Right atrium auricular region (tissue), 2 donors: ENCODE measurements at places on chromosomes 5 and 9. TPM values are rescaled to one million over a fixed set of nuclear protein-coding genes. Genes with fewer than 3 reads are reported as not detected.

The TUSC1 gene
- total RNA-seq: 22.7 TPM

The ENTREP1 gene
- 16.2 TPM for total RNA-seq

The SPATA31E1 gene
- not detected for total RNA-seq

The MLLT3 gene
- total RNA-seq: 5.3 TPM

The DDX4 gene
- total RNA-seq: not detected

The MEIKIN gene
- total RNA-seq: not detected

DNA sequence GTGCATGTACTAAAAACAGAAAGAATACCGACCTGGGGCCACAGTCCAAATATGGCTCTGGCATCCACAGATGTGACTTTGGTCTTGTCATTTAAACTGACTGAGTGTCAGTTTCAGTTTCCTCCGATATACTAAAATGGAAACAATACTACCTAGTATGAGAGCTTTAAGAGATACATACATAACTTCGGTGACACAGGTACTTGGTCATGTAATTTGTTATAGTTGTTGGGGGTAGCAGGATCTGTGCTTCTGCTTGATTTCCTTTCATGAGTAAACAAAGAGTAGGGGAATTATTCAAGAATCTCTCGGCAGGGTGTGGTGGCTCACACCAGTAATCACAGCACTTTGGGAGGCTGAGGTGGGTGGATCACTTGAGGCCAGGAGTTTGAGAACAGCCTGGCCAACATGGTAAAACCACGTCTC is 32.1 kb downstream of the MTMR12 start:
- no peak for DNase-seq

- DNase-seq: no peak
These were observed 536.0 kb downstream of the GABRG2 start for GRCh38 chr5:162603443-162604070.

DNA sequence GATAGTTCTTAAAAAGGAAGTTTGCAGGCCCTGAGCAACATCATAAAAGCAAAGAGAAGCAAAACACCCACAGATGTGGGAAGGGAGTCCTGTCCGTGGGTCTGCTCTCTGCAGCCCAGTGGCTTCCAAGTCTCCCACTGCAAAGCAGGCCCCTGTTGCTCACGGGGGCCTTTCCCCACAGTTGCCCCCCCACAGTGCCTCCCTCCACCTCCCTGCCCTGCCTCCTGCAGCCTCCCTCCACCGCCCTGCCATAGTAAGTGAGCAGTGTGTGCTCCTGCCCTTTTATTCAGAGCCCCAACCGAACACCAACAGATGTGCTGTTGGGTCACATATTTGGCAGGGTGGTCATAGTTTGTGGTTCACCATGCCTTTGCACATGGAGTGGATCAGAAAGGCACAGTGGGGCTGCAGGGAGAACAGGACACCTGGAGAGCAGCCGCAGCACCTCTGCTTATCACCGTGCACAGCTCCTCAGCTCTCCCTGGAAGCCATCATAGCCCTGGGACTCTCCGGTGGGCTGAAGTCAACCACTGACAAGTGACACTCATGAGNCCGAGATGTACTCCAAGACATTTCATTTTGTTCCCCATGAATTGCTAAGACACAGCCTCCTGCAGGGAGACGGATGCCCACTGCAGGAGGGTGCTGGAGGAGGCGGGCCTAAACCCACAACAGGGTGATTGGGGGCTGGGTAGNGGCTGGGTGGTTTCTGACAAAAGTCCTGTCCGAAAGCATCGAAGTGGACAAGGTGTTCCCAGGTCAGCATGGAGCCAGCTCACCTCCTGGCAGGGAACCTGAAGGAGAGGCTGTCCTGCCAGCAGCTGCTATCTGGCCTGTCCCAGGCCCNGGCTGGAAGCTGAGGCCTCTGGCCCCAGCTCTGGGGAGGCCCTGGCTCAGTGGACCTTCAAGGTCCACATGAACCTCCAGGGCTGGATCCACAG is 278.9 kb downstream of the GADD45G start:
- peak; percentile 57 for DNase-seq

- DNase-seq: no peak
These were observed 100.9 kb upstream of the IL6ST start for GRCh38 chr5:56095579-56096102.

- DNase-seq: no peak
These were observed 120.9 kb upstream of the STK32A start for GRCh38 chr5:147113967-147114366.

DNA sequence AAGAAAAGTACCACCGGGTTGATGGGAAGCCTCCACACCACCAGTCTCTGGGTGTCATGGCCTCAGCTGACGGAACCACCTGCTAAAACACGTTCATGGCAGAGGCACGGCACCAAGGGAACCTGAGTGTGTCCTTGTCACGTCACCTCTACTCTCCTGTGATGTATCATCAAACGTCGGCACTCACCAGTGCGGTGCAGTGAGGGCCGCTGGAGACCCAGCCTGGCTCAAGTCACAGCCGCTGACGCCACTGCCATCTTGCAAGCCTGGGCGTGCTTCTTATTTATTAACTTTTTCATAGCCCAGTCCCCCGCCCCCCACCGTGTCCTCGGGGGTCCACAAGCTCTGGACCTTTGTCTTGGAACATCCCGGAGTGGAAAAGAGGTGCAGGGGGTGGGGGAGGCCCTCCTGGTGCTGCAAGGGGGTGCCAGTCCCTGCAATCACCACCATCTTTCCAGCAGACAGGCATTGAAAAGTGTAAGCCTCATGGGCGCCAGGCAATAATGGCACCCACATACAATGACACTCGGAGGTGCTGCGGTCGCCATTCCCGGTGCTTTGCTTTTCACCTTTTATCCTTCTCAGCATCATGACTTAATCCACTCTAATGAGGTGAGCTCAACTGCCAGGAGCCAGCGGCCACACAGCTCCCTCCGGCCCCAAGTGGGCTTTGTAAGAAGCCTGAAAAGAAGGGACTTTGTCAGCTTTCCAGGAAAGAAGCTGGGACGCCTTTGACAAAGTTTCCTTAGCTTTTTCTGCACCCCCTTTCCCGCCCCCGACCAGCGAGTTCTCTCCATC is 202.3 kb upstream of the IRX1 start:
- no peak for DNase-seq

- peak; percentile 52 for DNase-seq
These were observed 6.0 kb downstream of the OLFML2A start for GRCh38 chr9:124782661-124783574.

- no peak for DNase-seq
These were observed 141.9 kb downstream of the SLC12A2 start for GRCh38 chr5:128225245-128226030.

GRCh38 chr5:35811108-35811741 is 45.5 kb upstream of the IL7R start:
- DNase-seq: no peak

DNA sequence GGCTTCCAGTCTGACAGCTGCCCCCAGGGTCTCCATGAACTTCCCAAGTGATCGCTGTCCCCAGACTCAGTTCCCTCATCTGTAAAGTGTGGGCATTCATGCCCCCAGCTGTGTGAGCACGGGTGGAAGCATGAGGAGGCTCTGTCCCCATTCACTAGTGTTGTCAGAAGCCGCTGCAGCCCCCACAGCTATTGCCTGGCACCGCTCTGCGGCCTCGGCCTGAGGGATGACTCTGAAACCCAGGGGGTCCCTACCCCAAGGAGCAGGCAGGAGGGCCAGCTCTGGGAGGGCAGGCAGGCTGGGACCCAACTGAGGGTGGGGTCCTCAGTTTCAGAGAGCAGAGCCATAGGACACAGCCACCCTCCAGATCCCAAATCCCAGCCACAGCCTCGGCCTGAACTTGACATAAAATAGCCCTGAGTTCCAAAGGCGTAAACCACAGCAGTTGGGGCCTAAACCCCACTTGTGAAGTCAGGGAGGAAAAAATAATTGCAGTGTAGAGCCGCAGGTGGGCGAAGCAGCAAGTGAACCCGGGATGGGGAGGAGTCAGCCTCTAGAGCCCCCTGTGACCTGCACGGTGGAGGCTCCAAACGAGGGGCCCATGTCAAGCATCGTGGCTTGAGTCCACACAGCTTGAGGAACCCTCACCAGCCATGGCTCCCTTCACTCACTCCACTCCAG is 66.0 kb upstream of the ADAMTS2 start:
- peak; percentile 23 for DNase-seq

DNA sequence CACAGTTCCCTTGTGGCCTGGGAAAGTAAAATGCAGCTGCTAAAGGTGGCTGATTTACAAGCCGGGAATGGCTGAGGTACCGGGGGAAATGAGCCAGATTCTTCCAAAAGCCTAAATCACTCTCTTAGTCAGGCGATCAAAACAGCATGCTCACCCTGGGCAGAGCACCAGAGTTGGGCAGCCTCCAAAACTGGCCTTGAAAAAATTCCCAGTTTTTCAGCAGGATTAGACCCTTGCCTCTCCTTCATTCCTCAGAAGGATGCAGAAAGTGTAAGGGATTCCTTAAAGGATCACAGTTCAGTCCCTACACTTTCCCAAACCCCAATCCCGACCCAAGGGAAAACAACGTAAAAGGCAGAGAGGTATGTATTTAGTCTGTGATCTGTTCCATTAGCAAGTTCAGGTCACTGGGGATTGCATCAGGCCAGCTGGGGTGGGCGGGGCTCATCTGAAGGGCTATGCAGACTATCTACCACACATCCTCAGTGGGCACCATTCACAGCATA is 16.9 kb downstream of the TMEM174 start:
- no peak for DNase-seq

- DNase-seq: no peak
These were observed 117.5 kb downstream of the BOD1 start for GRCh38 chr5:173498739-173499470.

DNA sequence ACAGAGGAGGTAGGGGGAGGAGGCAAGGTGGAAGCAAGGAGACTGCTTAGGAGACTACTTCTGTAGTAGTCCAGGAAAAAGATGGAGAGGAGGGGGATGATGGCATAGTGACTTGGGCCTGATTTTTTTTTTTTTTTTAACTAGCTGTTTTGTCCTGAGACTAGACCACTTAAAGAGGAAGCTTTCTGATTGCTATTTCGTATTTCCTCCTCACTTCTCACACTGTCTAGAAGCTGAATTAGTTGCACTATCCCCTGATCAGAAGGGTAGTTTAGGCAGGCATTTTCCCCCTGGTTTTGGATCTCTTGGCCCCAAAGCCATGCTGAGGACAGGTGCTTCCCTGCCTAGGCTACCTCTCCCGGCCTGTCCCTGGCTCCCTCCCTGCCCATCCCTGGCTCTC is 14.9 kb downstream of the LARP1 start:
- no peak for DNase-seq

DNA sequence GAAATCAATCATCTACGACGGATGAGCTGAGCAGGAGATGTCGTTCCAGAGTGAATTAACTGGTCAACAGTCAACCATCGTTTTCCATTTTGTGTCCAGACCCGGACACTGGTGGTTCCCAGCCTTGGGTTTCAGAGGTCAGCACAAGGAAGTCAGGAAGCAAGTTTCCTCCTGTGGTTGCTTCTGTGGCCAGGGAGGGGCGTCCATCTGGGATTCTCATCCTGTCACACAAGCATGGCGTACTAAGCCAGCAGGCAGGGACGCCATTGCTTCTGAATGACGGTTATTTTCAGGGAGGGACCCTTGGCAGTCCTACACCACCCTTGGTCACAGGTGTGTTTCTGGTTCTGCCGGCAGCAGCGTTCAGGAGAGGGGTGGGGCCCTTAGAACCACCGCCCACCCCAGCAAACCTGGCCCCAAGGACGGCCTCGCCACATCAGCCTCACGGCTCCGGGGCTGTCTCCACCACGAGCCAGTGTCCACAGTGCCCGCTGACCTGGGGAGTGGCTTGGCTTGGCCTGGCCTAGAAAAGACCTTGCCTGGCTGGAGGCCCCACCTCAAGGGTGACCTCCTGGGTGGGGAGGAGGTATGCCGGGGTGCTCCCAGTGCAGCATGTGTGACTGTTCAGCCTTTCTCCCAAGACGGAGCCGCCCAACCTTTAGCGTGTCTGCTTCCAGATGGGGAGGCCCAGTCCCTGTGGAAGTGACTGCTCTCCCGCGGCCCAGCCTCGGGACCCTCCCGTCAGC is 25.2 kb downstream of the NDUFS6 start:
- no peak for DNase-seq
